ENCODE measurements at places on chromosomes 4 and X.

- DNase-seq = no peak
These were observed 46.2 kb downstream of the ADRA2C start for GRCh38 chr4:3812211-3812934.

DNA sequence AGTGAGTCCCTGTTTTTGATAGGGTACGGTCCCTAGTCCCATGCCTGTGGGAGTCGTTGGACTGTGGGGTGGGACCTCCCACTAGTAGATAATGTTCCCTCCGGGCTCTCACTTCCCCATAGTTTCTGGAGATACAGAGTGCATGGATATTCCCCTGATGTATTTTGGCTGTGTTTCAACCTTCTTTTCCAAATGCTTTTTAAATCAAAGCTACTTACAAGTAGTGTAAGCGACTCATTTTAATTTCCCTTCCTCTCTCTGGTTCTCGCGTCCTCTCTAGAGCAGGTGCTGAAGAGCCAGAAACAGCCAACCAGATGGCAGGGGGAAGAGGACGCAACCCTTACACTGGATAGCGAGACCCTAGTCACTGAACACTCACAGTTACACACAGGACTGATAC lies 79.2 kb downstream of the ZNF827 start:
- no peak for DNase-seq

- no peak for DNase-seq
These were observed 148.7 kb downstream of the AFAP1 start for GRCh38 chr4:7790999-7791398.

- DNase-seq = no peak
These were observed 565.8 kb downstream of the GRXCR1 start for GRCh38 chr4:43458293-43458692.
